Choroid plexus epithelial cell (primary cell): ENCODE measurements at places on chromosomes 7 and 10.

DNA sequence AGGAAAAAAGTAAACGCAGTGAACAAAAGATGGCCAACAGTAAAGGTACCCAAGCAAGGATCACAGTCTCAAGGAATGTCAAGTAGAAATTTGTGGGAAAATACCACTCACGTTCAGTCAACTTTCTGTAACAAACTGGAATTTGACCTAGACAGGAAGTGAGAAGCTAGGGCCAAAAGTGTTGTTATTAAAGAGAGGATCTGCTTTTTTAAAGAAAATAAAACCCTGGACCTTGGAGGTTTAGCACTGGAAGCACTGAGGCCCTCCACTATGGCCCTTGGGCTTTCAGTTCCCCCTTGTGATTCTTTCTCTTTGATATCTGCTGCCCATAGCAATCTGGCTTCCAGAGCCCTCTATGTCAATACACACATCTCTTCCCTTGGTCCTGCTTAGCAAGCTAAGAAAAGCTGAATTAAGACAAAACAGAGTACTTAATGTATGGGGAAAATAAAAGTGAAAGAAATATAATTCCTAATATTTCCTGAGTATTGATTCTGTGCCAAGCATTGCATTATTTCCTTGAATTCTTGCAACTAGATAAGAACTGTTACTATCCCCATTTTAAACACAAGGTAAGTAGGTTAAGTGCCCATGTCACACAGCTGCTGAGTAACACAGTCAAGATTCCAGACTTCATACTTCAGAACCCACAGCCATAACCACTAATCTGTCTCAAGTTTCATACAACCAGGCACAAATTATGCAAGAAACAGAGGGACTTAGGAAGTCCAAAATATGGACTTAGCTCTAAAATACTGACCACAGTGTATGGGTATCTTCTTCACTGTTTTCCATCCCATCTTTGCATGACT, 2.6 kb upstream of the ZNF438 start:
- peak; percentile 98 for DNase-seq

DNA sequence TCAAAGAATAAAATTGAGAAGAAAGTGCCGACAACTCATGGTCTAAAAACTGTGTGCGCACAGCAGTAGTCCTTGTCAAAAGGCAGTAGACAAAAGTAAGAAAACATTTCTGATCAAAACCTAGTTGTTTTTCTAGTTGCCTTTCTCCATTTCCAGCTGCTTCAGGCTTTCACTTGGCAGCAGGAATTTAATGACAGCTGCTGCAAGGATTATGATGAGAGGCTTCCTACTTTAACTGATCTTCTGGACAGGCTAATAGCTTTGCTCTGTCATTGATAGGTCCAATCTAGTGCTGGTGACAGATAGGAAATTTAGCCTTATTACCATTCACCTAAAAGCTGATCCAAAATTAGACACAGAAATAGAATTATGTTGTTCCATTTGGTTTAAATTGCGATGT, 110.7 kb upstream of the SEMA3C start:
- no peak for DNase-seq

DNA sequence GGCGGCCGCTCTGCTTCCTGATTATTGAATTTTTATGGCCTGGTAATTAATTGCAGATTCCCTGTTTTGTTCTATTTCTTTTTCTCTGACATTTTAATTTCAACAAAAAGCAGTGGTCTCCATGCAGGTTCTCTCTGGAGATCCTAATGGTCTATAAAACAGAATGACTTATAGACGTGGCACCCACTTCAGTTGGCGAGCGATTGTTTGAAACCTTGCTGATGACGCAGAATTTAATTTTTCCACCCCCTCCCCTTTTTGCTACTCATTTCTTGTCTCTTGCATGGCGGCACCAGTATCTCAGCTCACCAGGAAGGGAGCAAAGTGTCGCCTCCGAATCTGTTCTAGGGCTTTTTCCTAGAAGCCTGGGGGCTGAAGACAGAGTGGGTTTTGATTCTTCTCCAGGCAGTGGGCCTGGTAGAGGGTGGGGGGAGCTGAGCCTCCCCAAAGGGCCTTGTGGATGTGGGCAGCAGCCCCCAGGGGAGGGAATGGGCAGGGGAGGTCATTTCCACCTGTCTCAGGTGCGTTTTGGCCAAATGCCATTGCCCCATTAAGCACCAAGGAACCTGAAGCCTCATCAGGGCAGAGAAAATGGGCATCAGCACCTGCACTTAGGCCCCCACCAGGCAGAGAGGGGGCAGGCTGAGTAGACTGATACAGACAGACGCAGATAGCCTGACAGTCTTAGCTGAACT, 3.5 kb upstream of the COMTD1 start:
- no peak for DNase-seq

GRCh38 chr10:28036587-28036986, 37.7 kb upstream of the ODAD2 start:
- DNase-seq, result peak; percentile 35

GRCh38 chr7:104851268-104851667, 162.7 kb upstream of the KMT2E start:
- no peak for DNase-seq

DNA sequence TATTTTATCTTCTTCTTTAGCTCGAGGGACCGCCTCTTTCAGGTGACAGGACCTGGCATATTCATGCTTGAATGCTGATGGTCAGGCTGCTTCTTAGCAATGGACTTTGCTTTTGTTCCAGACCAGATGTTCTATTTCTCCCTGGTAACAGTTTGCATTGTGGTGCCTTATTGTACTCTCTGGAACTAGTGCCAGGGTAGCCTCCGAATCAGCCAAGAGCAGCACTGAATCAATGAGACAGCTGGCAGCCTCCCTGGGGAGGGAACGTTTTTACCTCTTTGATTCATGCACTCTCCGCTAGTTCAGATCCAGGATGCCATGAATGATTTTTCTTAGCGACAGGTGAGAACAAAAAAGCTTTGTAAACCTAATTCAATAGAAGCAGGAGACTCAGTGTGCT, 54.1 kb upstream of the NXPH1 start:
- DNase-seq, result no peak

DNA sequence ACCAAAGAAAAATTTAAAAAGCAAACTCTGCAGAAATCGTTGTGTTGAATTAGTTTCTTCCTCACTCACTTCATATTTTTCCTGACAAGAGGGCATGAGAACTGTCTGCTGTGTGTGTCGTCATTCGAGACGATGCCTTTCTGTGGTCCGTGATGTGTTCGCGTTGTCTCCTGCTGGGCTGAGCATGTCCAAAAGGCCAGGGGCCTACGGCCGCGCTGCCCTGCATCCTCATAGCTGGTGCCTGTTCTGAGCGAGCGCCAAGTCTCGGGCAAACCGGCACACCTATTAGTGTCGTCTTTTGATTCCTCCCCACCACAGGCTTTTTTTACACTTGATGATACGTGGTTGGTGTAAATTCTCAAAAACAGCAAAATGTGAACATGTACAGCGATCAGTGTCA, 27.4 kb downstream of the WDR37 start:
- no peak for DNase-seq

DNA sequence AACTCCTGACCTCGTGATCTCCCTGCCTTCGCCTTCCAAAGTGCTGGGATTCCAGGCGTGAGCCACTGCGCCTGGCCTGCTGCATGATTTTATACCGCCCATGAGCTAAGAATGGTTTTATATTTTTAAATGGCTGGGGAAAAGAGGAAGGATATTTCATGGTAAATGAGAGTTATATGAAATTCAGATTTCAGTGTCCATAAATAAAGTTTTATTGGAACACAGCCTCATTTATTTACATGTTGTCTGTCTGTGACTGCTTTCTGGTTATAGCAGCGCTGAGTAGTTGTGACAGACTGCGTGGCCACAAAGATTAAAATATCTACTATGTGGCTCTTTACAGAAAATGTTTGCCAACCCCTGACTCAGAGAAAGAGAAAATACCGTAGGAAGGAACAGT, 2.2 kb downstream of the TRRAP start:
- no peak for DNase-seq

DNA sequence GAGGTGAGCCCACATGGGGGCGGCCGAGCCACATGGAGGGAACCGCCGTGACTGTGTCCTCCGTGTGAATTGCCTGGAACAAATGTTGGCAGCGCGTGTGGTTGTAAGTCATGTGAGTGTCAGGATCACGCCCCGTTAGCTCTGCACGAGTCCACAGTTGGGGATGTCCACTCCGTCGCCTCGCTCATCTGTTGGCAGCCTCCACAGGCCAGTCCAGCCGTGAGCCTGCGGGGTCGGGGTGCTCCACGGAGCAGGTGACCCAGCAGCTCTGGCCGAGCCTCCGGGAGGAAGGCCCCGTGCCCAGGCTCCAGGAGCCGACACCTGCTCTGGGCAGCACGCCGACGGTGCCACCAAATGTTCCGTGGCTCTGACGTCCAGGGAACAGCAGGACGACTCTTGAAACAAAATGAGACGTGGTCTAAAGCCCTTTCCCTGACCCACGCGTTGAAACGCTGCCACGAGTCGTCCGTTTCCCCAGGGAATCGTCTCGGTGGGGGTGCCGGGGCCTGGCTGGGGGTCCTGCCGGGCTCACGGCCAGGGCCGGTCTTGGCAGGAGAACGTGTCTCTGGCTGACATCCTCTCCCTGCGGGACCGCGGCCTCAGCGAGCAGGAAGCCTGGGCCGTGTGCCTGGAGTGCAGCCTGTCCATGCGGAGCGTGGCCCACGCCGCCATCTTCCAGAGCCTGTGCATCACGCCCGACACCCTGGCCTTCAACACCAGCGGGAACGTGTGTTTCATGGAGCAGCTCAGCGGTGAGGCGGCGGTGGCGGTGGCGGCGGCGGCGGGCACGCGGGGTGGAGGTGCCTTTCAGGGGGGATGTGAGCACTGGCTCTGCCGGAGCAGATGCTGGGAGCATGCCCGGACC, 7.0 kb downstream of the KNDC1 start:
- no peak for DNase-seq

- no peak for DNase-seq
Measured at GRCh38 chr10:51685768-51686167, 13.6 kb downstream of the CSTF2T start.

GRCh38 chr7:30660331-30661255, 21.7 kb downstream of the CRHR2 start:
- no peak for DNase-seq

GRCh38 chr7:91193141-91193540, 71.1 kb upstream of the FZD1 start:
- DNase-seq, result peak; percentile 49

DNA sequence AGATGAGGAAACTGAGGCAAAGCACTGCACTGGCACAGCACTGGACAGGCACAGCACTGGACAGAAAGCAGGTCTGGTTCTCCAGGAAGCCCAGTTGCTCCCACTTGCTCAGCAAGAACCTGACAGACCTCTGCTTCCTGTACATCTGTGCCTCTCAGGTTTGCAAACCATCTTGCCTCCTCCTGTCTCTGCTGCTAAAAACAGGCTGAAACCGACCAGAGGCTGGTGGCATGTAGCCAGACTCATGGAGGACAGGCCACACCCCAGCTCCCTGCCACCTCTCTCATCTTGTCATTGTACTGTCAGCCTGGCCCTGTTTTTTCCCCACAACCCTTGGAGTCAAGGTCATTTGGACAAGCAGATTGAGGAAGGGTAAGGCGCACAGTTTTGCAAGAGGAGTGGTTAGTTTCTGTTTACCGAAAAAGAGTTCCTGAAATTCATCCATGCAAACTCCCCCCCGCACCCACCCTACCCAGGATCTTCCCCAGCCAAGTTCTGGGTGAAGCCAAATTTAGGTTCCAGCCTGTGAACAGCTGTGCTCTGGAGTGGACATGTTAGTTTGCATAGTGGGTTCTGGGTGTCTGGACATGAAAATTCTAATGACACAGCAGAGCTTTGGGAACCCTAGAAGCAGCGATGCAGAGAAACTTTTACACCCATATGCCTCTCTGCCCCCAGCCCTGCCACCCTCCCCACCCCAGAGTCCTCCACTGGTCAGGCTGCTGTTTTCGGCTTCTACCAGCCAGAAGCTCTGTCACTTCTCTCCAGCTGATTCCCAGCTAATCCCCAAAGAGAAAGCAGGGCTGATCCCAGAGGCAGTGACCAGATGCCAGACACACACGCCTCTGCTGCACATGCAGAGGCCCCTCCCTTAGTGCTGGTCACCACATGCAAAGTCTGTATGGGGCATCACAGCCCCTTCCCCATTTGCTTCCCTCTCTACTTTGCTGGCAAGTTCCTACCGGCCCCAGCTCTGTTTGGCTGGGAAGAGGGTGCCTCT, 8.5 kb upstream of the C10orf105 start:
- peak; percentile 20 for DNase-seq

DNA sequence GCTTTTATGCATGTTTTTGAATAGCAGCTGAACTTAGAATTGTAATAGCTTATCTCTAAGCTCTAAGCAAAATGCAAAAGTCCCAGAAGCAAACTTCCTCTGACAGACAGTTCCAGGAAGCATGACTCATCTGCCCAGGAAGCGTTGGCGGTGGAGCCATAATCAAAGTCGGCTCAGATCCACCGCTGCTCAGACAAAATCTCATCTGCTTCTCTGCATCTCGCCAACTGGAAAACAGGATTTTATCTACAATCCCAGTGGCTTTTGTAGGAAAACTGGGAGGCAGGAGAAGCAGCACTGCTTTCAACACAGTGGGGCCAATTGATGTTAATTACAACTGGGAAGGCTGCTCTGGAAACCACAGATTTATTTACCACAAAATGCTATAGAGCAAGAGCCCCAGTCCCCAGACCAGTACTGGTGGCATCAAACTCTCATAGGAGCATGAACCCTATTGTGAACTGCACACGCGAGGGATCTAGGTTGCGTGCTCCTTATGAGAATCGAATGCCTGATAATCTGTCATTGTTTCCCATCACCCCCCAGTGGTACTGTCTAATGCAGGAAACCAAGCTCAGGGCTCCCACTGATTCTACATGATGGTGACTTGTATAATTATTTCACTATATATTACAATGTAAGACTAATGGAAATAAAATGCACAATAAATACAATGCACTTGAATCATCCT, 99.9 kb downstream of the CUBN start:
- peak; percentile 85 for DNase-seq

GRCh38 chr7:42080841-42081586, 156.0 kb downstream of the GLI3 start:
- no peak for DNase-seq

DNA sequence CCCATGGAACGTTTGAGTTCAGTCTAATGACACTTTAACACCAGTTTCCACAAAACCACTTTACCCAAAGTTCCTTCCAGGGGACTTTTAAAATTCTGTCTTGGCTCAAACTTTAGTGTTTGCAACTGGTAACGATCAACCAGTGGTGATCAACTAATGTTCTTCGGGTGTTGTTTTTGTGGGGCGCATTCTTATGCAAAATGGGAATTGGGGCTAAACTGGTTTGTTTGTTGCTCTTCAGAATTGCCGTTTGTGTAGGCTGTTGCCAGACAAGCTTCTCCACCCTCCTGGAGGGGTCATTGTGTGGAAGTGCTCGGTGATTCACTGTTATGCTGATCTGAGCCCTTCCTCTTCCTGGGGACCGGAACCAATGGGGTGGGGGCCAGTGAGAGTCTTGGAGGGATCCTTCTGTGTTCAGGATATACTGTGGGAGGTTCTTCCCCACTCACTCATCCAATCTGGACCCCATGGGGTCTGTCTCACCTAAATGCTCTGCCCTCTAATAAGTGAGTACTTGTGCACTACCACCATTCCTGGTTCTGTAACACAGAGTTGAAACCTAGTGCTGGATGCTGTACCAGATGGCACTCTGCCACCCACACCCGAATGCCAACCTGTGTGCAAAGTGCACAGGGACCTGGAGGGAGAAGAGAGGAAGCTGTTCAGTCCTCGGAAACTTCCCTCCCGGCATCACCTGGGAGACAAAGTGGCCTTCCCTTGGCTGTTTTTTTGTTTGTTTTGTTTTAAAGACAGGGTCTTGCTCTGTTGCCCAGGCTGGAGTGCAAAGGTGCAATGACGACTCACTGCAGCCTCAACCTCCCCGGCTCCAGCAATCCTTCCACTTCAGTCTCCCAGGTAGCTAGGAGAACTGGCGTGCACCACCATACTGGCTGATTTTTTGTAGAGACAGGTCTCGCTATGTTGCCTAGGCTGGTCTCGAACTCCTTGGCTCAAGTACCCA, 2.1 kb downstream of the NFE2L3 start:
- peak; percentile 73 for DNase-seq
